ENCODE measurements at places on chromosomes 11 and 22. TPM values are rescaled to one million over a fixed set of nuclear protein-coding genes. Genes with fewer than 3 reads are reported as not detected.

The SGSM1 gene
- total RNA-seq, result 6.8 TPM

DNA sequence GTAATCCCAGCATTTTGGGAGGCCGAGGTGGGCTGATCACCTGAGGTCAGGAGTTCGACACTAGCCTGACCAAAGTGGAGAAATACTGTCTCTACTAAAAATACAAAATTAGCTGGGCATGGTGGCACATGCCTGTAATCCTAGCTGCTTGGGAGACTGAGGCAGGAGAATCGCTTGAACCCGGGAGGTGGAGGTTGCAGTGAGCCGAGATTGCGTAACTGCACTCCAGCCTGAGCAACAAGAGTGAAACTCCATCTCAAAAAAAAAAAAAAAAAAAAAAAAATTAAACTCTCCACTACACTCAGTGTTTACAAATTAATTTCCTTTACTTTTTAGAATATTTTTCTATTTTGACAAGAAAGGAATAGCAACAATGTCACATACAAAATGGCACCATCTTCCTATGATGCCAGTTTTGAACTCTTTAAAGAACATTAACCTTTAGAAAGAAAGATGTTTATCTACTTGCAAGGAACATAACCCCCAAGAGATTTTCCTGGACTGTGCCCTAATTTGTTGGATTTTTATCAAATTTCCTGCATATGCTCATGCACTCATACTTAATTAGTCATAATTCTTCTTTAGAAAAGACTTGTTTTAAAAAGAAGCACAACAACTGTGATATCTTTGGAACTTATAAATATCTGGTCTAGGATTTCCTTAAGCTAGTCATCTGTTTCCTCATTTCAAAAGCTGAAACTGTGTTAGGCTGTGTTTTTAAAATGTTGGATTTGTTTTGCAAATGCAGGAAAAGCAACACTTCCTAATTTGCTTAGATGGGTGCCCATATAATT, 22.6 kb upstream of the HIPK3 start:
- no peaks in the 10 kb centered on the region for H3K27me3 ChIP-seq
- H3K36me3 ChIP-seq, result no peaks in the 10 kb centered on the region
- no peak for DNase-seq
- H3K4me3 ChIP-seq, result no peak overlapping the region
- H3K27ac ChIP-seq, result no peak overlapping the region
- no peaks in the 10 kb centered on the region for H3K4me1 ChIP-seq

- peaks cover 11% of the 10 kb centered on the region for H3K4me1 ChIP-seq
- H3K27me3 ChIP-seq, result no peaks in the 10 kb centered on the region
- H3K4me3 ChIP-seq, result no peak overlapping the region
- no peaks in the 10 kb centered on the region for H3K36me3 ChIP-seq
- peak; percentile 36 for DNase-seq
- peak overlapping the region; percentile 57 for H3K27ac ChIP-seq
These were observed 33.5 kb upstream of the CD44 start for GRCh38 chr11:35105319-35106079.

The YIF1A gene
- total RNA-seq, result 155 TPM

GRCh38 chr11:65352783-65353182, 1.8 kb upstream of the TIGD3 start:
- DNase-seq, result no peak
- no peaks in the 10 kb centered on the region for H3K27me3 ChIP-seq
- H3K27ac ChIP-seq, result no peak overlapping the region
- peaks cover 24% of the 10 kb centered on the region for H3K4me1 ChIP-seq
- peaks cover 48% of the 10 kb centered on the region for H3K36me3 ChIP-seq
- H3K4me3 ChIP-seq, result no peak overlapping the region

GRCh38 chr11:118310781-118311485, 6.4 kb downstream of the CD3E start:
- H3K27ac ChIP-seq, result no peak overlapping the region
- no peaks in the 10 kb centered on the region for H3K36me3 ChIP-seq
- H3K4me3 ChIP-seq, result no peak overlapping the region
- no peak for DNase-seq
- H3K27me3 ChIP-seq, result peaks cover 5% of the 10 kb centered on the region

The MN1 gene
- total RNA-seq, result 30.1 TPM

GRCh38 chr11:35144806-35145205, 5.8 kb downstream of the CD44 start:
- no peaks in the 10 kb centered on the region for H3K36me3 ChIP-seq
- peaks cover 23% of the 10 kb centered on the region for H3K4me1 ChIP-seq
- H3K27me3 ChIP-seq, result no peaks in the 10 kb centered on the region
- no peak overlapping the region for H3K4me3 ChIP-seq

The SLC29A2 gene
- 2.5 TPM for total RNA-seq

- H3K27ac ChIP-seq, result no peak overlapping the region
- H3K4me1 ChIP-seq, result no peaks in the 10 kb centered on the region
- no peak overlapping the region for H3K4me3 ChIP-seq
- H3K27me3 ChIP-seq, result no peaks in the 10 kb centered on the region
These were observed 50.2 kb downstream of the GRM5 start for GRCh38 chr11:89015614-89016013.

DNA sequence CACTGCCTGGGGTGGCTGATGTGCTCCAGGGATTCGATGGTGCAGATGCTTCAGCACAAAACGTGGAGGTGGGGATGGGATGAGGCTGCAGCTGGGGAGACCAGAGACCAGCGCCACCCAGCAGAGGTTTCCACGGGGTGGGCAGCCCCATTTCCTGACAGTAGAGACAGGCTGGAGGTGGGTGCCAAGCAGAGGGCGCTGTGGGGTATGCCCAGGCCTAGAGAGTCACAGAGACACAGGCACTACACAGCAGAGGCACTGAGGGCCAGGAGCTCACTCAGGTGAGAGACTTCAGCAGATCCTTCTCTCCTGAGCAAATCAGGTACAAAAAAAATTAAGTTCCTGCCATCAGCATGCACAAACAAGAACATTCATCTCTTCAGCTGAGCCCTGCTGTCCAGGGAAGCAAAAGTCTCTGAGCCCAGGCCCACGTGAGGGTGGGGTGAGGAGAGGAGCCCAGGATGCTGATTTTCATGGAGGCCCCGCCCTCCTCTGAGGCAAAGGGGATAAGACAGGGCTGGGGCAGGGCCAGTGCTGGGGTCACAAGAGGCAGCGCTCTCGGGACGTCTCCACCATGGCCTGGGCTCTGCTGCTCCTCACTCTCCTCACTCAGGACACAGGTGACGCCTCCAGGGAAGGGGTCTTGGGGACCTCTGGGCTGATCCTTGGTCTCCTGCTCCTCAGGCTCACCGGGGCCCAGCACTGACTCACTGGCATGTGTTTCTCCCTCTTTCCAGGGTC, 53.1 kb downstream of the GGTLC2 start:
- no peak overlapping the region for H3K4me3 ChIP-seq
- DNase-seq, result no peak
- H3K36me3 ChIP-seq, result no peaks in the 10 kb centered on the region
- no peaks in the 10 kb centered on the region for H3K4me1 ChIP-seq
- H3K27ac ChIP-seq, result no peak overlapping the region

The MAPK12 gene
- 8.9 TPM for total RNA-seq

DNA sequence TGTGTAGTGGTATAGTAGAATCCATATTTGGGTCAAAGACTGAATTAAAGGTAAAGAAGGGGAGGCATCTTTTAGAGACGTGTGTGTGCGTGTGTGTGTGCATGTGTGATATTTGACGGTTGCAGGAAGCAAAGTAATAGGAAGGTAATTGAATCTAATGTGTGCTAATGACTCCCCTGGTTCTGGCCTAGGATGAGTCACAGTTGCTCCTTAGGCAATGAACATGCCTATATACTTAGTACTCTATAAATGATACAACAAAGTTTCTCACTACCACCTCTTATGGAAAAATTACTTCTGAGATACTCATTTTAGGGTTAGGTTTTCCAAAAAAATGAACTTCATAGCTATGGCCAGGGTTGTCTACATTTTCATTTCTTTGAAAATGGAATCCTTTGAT, 409.6 kb downstream of the GUCY1A2 start:
- H3K4me3 ChIP-seq, result no peak overlapping the region
- no peaks in the 10 kb centered on the region for H3K27me3 ChIP-seq
- no peaks in the 10 kb centered on the region for H3K4me1 ChIP-seq
- H3K36me3 ChIP-seq, result no peaks in the 10 kb centered on the region
- no peak for DNase-seq

The ADAMTS15 gene
- 14.1 TPM for total RNA-seq

The GPHA2 gene
- total RNA-seq, result not detected

- H3K36me3 ChIP-seq, result no peaks in the 10 kb centered on the region
- H3K27me3 ChIP-seq, result no peaks in the 10 kb centered on the region
- DNase-seq, result no peak
- no peaks in the 10 kb centered on the region for H3K4me1 ChIP-seq
- no peak overlapping the region for H3K27ac ChIP-seq
- H3K4me3 ChIP-seq, result no peak overlapping the region
These were observed 195.4 kb downstream of the METTL15 start for GRCh38 chr11:28303477-28304191.

- no peak for DNase-seq
- peaks cover 26% of the 10 kb centered on the region for H3K4me1 ChIP-seq
- no peaks in the 10 kb centered on the region for H3K27me3 ChIP-seq
- H3K4me3 ChIP-seq, result no peak overlapping the region
- peaks cover 30% of the 10 kb centered on the region for H3K36me3 ChIP-seq
- H3K27ac ChIP-seq, result peak overlapping the region; percentile 59
These were observed 1.1 kb upstream of the PYGM start for GRCh38 chr11:64760759-64761420.

DNA sequence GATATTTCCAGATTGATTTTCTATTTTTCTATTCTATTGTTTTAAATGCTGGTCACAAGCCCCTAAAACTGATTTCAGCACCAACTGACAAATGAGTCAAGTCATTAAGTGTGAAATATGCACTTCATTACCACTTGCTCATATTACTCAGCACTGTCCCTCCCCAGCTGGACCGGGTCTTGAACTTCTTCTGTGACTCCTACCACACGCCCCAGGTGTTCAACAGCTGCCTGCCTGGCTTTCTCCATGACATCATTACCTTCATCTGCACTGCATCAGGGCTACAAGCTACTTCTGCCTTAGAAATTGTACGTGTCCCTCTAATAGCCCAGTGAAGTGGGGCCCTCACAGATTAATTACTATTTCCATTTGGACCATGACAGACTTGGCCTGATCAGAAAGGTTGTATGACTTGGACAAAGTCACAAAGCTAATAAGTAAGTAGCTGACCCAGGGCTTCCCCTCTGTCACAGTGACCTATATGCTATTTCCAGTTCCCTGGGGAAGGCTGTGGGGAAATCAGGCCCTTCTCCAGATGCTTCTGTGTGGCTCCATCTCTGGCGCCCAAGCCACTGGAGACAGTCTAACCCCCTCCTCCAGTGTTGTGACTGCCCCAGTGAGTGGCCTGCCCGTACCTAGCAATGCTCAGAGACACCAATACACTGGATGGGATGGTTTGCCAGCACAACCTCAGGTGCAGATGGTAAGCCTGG, 18.1 kb downstream of the TBC1D10A start:
- peak overlapping the region; percentile 12 for H3K27ac ChIP-seq
- no peaks in the 10 kb centered on the region for H3K36me3 ChIP-seq
- no peak overlapping the region for H3K4me3 ChIP-seq
- peaks cover 98% of the 10 kb centered on the region for H3K4me1 ChIP-seq

DNA sequence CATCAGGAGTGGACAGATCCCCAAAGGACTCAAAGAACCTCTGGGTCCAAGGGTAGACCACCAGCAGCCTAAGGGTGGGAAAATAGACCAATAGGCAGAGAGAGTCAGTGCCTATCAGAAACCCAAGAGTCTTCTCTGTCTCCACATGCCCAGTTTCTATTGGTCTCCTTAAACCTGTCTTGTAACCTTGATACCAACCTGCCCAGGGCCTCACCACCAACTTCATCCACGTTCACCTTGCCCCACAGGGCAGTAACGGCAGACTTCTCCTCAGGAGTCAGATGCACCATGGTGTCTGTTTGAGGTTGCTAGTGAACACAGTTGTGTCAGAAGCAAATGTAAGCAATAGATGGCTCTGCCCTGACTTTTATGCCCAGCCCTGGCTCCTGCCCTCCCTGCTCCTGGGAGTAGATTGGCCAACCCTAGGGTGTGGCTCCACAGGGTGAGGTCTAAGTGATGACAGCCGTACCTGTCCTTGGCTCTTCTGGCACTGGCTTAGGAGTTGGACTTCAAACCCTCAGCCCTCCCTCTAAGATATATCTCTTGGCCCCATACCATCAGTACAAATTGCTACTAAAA, at the start of gene HBB:
TSS of gene HBB (minus strand) at position 340 of the 579 bp plus-strand sequence. CDS start at position 290, 50 bp downstream.
- no peaks in the 10 kb centered on the region for H3K36me3 ChIP-seq
- no peak for DNase-seq
- H3K27ac ChIP-seq, result no peak within 1 kb of the TSS
- H3K4me3 ChIP-seq, result no peak within 1 kb of the TSS
- H3K27me3 ChIP-seq, result no peaks in the 10 kb centered on the region

- H3K4me3 ChIP-seq, result no peak overlapping the region
- H3K4me1 ChIP-seq, result no peaks in the 10 kb centered on the region
- H3K27me3 ChIP-seq, result no peaks in the 10 kb centered on the region
These were observed 14.0 kb downstream of the GALNT18 start for GRCh38 chr11:11607772-11608171.

The TSSK2 gene
- not detected for total RNA-seq

The OR51B4 gene
- not detected for total RNA-seq

DNA sequence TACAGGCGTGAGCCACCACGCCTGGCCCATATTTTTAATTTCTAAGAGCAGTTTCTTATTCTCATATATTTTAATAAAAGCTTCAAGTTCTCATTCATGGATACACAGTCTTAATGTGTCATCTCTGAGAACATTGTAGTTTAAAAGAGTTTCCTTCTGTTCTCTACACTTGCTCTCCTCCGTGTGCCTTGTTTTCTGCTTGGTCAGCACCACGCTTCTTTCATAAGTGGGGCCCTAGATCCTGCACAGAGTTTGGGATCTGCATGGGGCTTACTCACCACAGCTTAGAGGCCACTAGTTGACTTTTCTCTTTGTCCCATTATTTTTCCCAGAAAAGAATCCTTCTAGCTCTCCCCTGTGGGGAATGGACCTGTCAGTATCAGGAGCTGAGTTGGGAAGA, 58.8 kb downstream of the PPP6R2 start:
- H3K27ac ChIP-seq, result no peak overlapping the region
- peaks cover 4% of the 10 kb centered on the region for H3K4me1 ChIP-seq
- no peak for DNase-seq
- no peak overlapping the region for H3K4me3 ChIP-seq
- no peaks in the 10 kb centered on the region for H3K27me3 ChIP-seq
- peaks cover 7% of the 10 kb centered on the region for H3K36me3 ChIP-seq

DNA sequence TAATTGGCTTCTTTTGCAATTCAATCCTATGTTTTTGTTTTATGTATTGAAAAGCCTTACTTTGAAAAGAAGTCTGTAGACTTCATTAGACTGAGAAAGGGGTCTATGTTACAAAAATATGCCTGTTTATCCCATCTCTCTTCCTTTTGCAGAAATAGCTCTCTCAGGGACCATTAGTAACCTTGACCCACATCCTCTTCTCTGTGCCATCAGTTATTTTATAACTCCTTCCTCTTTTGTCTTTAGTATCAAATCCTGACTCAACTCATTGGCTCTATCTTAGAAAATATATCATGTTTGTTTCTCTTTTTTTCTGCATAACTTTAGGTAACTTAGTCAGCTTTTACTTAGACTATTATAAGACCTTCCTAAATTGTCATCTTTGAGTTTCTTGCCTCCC, 20.3 kb downstream of the ZC3H12C start:
- H3K4me1 ChIP-seq, result peaks cover 25% of the 10 kb centered on the region
- no peak for DNase-seq
- H3K27ac ChIP-seq, result no peak overlapping the region

The ANO9 gene
- total RNA-seq, result 0.68 TPM
